Dermis lymphatic vessel endothelial cell (primary cell): ENCODE measurements at places on chromosomes 1 and 21. TPM values are rescaled to one million over a fixed set of nuclear protein-coding genes. Genes with fewer than 3 reads are reported as not detected.

Gene MAP3K21
- 0.43 and 0.54 TPM in 2 replicates for total RNA-seq

Gene FBLIM1
- total RNA-seq: 85.3 and 96.4 TPM in 2 replicates

Gene MYOM3
- total RNA-seq: not detected in 2 replicates

Gene ADPRS
- total RNA-seq: 25.1 and 33.5 TPM in 2 replicates

Gene CA6
- 0.11 TPM in 1 of 2 replicates, not detected in the other for total RNA-seq

Gene KDF1
- total RNA-seq: not detected in 2 replicates

Gene ATP1A2
- not detected in 2 replicates for total RNA-seq

Gene HES5
- 0.11 TPM in 1 of 2 replicates, not detected in the other for total RNA-seq

Gene FCRL6
- total RNA-seq: not detected in 2 replicates
